ENCODE measurements at places on chromosomes 11 and 22. TPM values are rescaled to one million over a fixed set of nuclear protein-coding genes. Genes with fewer than 3 reads are reported as not detected.

DNA sequence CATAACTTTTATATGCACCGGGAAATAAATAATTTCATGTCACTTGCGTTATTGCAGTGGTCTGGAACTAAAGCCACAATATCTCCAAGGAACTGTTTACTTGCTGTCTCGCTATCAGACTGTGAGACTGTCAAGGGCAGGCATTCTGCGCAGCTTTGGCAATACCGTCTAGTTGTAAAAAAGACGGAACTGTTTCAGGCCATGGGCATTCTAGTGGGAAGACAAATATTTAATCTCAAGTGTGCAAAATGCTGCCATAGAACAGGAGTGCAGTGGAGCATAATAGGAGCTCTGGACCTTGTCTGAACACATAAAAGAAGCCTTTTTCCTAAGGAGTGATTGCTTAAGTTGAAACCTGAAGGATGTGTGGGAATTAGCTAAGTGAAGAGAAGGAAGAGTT, 53.8 kb downstream of the PACS1 start:
- DNase-seq: no peak

- DNase-seq: peak; percentile 95
Observed at GRCh38 chr11:93784145-93784934, at the start of gene MED17. TSS of gene MED17 (plus strand) at chr11:93784282. CDS start at chr11:93784514, 232 bp downstream.

- peak; percentile 15 for DNase-seq
Observed at GRCh38 chr11:1271406-1271805, 38.0 kb downstream of the TOLLIP start.

DNA sequence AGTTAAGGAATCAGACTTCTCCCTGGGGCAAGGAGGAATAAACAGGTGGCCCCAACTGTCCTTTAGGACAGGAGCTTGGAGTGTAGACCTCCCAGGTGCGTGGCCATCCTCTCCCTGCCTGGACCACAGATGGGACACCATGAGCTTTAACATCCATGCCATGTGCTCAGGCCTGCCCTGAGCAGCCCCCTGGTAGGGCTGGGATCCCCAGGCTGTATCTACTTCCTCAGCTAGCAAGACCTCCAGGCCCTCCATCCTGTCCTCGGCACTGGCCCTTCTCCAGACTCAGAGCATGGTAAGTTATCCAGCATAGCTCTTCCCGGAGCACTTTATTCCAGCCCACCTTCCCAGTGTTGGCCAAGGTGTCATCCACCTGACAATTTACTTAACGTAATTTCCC, 5.7 kb downstream of the CD6 start:
- no peak for DNase-seq

The TRPM5 gene
- total RNA-seq: not detected
